ENCODE measurements at places on chromosomes 7 and 10.
A peak's percentile ranks its signal among the peaks of the same experiment; 100 is the strongest.

- no peak for DNase-seq
Observed at GRCh38 chr10:101123085-101123814, 7.8 kb upstream of the TLX1 start.

DNA sequence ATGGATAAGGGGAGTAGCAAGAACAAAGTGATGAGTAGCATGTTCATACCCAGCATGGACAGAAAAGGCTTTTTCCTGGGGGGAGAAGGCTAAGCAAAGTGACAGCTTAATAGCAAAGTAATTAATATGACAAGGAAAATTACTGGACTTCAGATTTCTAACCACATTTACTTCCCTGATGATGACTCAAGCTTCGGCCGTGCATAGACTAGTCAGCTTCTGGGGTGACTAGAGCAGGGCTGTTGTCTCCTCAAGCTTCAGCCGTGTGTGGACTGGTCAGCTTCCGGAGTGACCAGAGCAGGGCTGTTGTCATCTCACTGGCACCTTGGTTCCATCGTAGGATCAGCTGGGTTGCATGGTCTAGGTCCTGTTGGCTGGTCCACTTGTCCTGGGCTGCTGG lies 2.1 kb upstream of the ZNF117 start:
- DNase-seq: no peak

DNA sequence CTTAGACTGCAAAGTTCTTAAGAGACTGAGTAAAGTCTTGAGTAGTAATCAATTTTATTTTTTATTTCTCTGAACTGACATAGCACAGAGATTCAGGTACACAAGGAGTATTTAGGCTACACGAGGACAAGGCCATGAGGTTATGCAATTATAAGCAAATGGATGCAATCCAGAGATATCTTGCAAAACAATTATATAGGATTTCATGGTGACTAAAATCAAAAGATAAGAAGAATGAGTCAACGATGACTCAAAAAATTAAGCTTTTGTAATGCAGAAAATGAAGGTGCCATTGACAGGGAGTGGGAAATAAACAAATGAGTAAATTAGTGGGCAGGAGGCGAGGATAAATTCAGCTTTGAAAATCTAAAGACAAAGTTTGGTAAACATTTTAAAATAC lies 66.7 kb upstream of the MYO3A start:
- no peak for DNase-seq

DNA sequence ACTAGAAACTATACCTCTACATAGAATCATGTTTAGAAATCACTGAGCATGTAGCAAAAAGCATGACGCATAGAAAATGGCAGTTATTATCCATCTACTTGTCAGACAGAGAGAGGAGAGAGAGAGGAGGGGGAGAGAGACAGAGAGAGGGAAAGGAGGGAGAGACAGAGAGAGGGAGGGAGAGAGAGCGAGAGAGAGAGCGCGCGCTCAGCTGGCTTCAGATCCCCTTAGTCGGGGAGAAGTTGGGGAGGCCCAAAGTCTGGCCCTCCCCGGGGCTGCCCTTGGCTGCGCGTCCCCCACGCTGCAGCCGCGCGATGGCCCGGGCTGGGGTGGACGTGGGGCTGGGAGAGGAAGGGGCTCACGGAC lies 37.0 kb downstream of the CNPY1 start:
- no peak for DNase-seq

DNA sequence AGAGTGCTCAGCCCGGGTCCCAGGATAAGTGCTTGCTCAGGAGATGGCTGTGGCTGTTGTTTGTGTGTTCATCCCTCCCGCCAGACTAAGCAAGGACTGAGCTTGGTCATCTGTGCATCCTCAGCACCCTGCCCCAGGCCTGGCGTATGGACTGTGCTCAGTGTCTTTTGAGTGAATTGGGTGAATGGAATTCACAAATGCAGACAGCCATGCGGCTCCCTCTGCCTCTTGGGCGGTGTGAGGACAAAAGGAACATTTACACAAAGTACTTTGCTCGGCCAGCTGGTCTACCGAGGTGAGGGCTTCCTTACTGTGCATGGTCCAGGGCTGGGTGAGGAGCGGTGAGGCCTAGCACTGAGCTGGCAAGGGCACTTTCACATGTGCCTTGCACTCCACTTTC lies 120.2 kb downstream of the CDH23 start:
- no peak for DNase-seq

DNA sequence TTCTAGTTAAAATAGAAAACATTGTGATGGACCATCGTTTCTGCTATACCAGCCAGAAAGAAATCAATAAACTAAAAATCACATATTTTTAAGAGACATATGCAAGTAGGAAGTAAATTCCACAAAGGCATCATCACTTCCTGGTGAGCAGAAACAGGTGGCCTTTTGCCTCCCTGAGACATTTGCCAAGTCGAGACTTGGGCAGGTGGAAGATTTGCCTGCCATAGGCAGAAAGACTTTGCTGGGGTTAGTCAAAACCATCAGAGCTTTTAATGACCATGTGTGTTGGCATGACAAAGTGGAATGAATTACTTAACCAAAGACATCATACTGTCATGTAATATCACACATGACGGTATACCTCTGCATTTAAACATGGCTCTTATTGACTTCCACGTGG lies 66.0 kb upstream of the FGL2 start:
- DNase-seq: no peak

- DNase-seq: no peak
Observed at GRCh38 chr10:16947069-16947468, 129.8 kb upstream of the RSU1 start.

- DNase-seq: no peak
Observed at GRCh38 chr7:17696422-17696821, 243.9 kb downstream of the SNX13 start.

GRCh38 chr10:82768040-82768439 lies 893.0 kb downstream of the NRG3 start:
- DNase-seq: no peak

GRCh38 chr10:78570633-78571235 lies 498.0 kb upstream of the ZMIZ1 start:
- no peak for DNase-seq

- no peak for DNase-seq
Observed at GRCh38 chr7:151551820-151552219, 32.1 kb upstream of the RHEB start.

DNA sequence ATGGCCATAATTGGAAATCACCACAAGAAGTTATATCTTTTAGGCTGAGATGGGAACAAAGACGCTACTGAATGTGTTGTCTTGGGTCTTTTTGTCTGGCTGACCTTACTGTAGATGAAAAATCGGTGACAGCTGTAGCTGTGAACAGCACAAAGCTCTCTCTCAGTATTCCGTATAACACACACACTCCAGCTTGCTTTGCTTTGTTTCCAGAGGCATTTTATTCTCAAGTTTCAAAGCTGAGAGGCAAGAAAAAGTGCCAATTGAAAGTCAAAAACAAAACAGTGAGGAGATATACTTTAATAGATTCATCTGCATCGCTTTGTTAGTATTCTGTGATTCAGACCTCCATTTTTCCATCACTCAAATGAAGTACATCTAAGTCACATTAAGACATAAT lies 39.6 kb upstream of the CABCOCO1 start:
- DNase-seq: no peak

GRCh38 chr10:4109469-4109868 lies 324.5 kb upstream of the KLF6 start:
- DNase-seq: no peak

- DNase-seq: peak; percentile 53
Observed at GRCh38 chr10:72087392-72087968, 871 bp downstream of the SPOCK2 start.

DNA sequence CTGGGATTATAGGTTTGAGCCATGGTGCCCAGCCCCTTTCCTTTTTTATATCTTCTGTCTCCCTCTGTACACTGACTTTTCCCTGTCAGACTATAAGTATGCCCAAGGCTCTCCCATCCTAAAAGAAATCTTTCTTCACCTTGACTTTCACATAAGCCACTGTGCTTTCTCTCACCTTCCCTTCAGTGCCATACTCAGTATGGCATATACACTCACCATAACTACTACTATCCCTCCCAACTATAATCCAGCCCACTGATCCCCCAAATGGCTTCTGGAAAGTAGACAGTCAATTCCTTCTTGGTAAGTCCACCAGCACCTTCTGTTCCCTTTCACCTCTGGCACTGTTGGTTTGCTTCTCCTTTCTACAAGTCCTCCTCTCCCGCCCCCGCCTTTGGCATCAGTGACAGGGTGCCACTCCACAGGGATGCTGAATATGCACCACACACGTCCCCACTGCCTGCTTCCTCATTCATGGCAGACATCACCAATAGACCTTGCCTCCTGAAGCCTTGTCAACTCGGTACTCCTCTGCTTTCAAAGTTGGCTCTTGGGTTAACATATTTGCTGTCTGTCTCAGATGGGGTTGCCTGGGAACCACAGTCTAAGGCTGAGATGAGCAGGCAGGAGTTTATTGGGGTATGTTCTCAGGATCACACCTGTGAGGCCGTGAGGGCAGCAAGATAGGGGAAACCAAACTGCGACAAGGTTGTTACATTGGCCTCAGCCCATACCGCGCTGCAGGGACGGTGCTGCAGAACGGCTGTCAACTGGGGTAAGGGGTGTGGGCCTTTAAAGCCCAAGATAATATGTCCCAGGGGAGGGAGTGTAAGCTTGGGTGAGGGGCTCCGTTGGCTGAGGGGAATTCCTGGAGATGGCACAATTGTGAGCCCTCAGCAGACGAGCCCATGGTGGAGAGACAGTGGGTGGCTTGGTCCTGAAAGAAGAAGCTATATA lies 7.2 kb upstream of the PSAP start:
- peak; percentile 15 for DNase-seq

DNA sequence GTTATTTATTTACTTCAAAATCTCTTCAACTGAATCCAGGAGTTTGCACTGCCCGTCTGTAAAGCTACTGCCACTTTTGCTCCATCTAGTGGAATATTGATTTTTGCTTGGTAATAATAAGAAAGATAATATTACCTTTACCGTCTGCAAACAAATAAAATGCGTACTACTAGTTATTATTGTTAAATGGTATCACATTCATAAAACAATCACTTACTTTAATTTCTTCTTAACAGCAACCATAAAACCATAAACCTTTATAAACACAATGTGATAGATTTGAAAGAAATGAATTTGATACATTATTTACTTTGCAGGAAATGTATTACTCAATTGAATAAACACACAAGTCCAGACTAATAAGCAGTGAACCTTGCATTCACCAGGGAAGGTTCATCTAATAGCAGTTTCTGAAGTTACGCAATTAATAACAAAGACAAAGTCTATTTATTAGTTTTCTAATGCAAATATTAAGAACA lies 6.4 kb downstream of the AGMO start:
- no peak for DNase-seq

DNA sequence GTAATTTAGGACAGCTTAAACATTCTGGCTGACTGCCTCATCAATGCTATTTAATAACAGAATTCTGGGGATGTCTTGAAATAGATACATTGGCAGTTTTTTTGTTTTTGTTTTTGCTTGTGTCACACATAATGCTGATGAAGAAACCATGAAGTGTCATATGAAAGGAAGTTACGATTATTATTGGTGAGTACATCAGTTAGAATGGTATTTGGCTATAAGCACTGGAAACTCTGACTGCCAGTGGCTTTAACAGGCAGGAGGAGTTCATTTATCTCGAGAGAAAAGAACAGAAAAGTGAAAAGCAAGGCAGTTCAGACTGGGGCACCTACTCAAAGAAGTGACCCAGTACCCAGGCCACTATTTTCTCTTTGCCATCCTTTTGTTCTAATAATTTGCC lies 18.1 kb downstream of the LSM8 start:
- no peak for DNase-seq

- DNase-seq: no peak
Observed at GRCh38 chr10:36114913-36115312, 472.8 kb upstream of the FZD8 start.

GRCh38 chr7:155993420-155994278 lies 181.4 kb upstream of the SHH start:
- no peak for DNase-seq

DNA sequence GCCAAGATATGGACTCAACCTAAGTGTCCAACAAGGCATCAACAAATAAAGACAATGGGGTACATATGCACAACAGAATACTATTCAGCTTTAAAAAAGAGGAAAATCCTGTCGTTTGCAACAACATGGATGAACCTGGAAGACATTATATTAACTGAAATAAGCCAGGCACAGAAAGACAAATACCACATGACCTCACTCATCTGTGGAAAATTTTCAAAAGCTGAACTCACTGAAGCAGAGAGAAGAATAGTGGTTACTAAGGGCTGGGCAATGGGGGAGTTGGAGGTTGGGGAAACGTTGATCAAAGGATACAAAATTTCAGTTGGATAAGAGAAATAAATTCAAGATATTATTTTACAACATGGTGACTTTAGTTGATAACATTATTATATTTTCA lies 221.4 kb upstream of the PITRM1 start:
- DNase-seq: no peak

- no peak for DNase-seq
Observed at GRCh38 chr7:22137466-22137865, 191.8 kb upstream of the CDCA7L start.
